ENCODE measurements at places on chromosomes 12 and 14. TPM values are rescaled to one million over a fixed set of nuclear protein-coding genes. Genes with fewer than 3 reads are reported as not detected.
A peak's percentile ranks its signal among the peaks of the same experiment; 100 is the strongest.

- DNase-seq = no peak
These were observed 77.3 kb downstream of the SNAPC1 start for GRCh38 chr14:61839507-61839906.

- DNase-seq = no peak
These were observed 7.4 kb downstream of the DAAM1 start for GRCh38 chr14:59195912-59196311.

HOXC12 gene
- polyA plus RNA-seq = not detected

- no peak for DNase-seq
These were observed 23.0 kb downstream of the MNAT1 start for GRCh38 chr14:60757567-60758002.

- DNase-seq = no peak
These were observed 830 bp upstream of the MIS18BP1 start for GRCh38 chr14:45253754-45254310.

DNA sequence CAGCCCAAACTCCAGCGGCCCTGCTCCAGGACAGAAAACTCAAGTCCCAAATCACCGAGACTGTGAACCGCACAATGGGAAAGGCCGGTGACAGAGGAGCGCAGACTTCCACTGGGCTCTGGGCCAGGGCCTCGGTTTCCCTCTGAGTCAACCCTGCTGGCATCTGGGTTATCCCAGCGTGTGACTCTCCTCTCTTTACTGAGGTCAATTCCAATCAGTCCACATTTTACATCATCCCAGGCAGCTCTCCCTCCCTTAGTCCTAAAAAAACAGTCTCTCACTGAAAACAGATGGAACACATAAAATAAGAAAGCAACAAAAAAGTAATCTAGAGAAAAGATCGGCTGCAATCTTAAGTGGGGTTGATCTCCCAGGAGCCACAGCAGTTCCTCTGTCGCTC lies 36.9 kb downstream of the ITPK1 start:
- DNase-seq = no peak

DNA sequence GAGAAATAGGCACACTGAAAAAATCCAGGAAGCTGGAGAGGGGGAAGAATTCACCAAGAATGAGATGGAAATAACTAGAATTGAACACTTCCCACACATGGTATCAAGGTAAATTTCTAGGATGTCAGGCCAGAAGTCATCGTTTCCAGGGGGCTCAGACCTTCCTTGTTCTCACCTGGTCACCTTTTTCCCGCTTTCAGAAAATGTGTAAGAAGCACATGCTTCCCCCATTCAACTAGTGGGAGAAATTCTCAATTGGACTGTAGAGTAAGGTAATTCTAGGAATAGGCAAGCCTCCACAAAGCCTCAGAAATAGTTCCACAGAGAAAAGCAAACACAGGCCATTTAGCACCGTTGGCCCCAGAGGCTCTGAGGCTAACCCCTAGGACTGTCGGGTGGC lies 2.8 kb upstream of the PTMS start:
- no peak for DNase-seq

- DNase-seq = no peak
These were observed 198.2 kb upstream of the ATP2B1 start for GRCh38 chr12:89906824-89907223.

PTGDR gene
- polyA plus RNA-seq = 1.5 TPM

GRCh38 chr14:37539992-37540391 lies 55.1 kb downstream of the FOXA1 start:
- DNase-seq = no peak

ANAPC5 gene
- polyA plus RNA-seq = 138 TPM

DNA sequence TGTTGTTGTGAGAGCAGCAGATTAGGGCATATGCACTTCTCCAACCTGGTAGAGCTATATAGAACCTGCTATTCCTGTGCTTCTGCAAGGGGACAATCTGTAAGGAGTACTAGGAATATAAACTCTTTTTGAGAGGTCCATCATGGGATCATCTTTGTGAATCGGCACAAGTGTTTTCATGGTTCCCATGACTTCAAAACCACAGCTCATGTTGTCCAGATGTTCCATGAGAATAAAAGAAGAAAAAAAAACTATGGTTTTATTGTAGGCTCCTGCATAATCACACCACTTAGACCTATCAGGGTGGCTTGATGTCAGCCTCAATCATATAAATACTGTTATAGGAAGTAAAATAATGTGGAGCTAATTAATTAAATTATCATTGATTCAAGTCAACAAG lies 311.4 kb upstream of the ATP2B1 start:
- DNase-seq = no peak

GRCh38 chr12:66203820-66204219 lies 14.8 kb downstream of the IRAK3 start:
- DNase-seq = no peak

SOAT2 gene
- polyA plus RNA-seq = 126 TPM

FOXG1 gene
- polyA plus RNA-seq = not detected

DBX2 gene
- polyA plus RNA-seq = 0.01 TPM

DNA sequence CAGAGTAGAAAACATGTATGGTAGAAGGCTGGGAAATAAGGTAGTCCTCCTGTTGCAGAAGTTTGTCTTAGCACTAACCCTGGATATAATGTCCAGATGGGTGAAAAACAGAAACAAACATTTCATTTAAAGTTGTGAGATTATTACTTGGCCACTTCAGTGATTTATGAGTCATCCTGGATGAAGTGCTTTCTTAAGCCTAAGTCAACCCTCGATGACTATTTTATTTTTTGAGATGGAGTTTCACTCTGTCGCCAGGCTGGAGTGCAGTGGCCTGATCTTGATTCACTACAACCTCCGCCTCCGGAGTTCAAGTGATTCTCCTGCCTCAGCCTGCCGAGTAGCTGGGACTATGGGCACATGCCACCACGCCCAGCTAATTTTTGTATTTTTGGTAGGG lies 10.2 kb downstream of the DLST start:
- no peak for DNase-seq

DNA sequence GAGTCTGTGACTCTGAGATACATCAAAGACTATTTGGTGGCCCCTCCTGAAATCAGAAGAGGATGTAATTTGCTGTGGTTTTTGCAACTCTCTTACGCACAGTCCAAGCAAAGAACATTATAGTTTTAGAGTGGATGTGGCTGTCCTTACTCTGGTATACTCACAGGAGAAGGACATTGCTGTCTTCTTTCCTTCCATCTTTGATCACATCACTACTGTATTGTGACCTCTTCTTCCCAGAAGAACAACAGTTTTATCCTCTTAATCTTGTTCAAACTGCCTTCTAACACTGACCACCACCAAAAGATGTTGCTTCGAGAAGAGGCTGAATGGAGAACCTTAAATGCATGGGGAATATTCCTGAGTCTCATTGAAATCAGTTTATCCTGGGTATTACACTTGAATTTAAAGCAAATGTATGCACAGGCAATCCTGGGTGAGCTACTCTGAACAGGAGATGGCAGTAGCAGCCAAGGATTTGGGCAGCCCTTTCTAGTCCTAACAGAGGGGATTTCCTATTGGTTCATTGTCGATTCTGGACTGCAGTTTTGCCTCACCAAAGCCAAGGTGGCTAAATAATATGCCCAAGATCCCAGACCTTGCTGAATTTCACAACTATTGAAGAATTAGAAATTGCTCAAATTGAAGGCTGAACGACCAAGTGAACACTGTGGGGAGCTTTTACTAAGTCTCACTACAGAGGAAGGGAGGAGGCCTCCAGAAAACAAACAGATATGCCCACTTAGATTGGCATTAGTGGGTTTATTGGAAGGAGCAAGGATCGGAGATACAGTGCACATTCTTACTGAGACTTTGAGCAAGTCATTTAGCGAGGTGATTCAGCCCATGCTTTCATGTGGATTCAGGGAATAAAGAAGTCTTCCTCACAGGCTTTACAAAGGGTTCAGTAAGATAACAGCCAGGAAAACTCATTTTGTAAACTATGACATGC lies 282.8 kb downstream of the PAWR start:
- DNase-seq = peak; percentile 43

Data from large intestine (tissue), 12 donors.